ENCODE measurements at places on chromosomes 12 and 14. TPM values are rescaled to one million over a fixed set of nuclear protein-coding genes. Genes with fewer than 3 reads are reported as not detected.

Gene DBX2
- total RNA-seq, result not detected

Gene C14orf180
- total RNA-seq, result not detected

Gene CLSTN3
- total RNA-seq, result 20.7 TPM

Gene IL26
- not detected for total RNA-seq

Gene SLC17A8
- total RNA-seq, result not detected

Gene IL31
- total RNA-seq, result not detected

Gene HELB
- total RNA-seq, result 4.6 TPM

Gene SELPLG
- total RNA-seq, result 1.00 TPM

Gene KRT81
- under 0.01 TPM for total RNA-seq

Gene OR4E2
- total RNA-seq, result 0.12 TPM

Gene P2RX2
- not detected for total RNA-seq

Gene FGD6
- 7.1 TPM for total RNA-seq

Gene LRTM2
- not detected for total RNA-seq

Gene SLC38A4
- 0.25 TPM for total RNA-seq

Gene ERBB3
- total RNA-seq, result 0.11 TPM

Gene CCDC197
- total RNA-seq, result not detected

Gene SRGAP1
- total RNA-seq, result 23.4 TPM

Gene EPYC
- total RNA-seq, result not detected

Gene REP15
- total RNA-seq, result 2.3 TPM

Gene TMEM63C
- total RNA-seq, result not detected

Gene SERPINA5
- total RNA-seq, result not detected

Gene TMEM260
- total RNA-seq, result 13.4 TPM

Gene CLEC2A
- not detected for total RNA-seq

Gene ZDHHC22
- total RNA-seq, result not detected

Gene NRL
- total RNA-seq, result 1.00 TPM

Gene NINJ2
- 0.77 TPM for total RNA-seq

Gene RGS6
- not detected for total RNA-seq

Gene PRB2
- not detected for total RNA-seq

Gene ADSS1
- 2.6 TPM for total RNA-seq

Gene KRT77
- total RNA-seq, result not detected

Gene CCDC175
- total RNA-seq, result not detected

Gene TRPV4
- 2.2 TPM for total RNA-seq

Gene LPCAT3
- total RNA-seq, result 7.2 TPM

Gene ISM2
- total RNA-seq, result 0.11 TPM

Gene PPM1H
- 0.22 TPM for total RNA-seq

Gene RDH5
- 11.9 TPM for total RNA-seq

Gene R3HDM2
- 13.6 TPM for total RNA-seq

Gene GXYLT1
- total RNA-seq, result 23.0 TPM

Gene GSC
- total RNA-seq, result not detected

Gene RIMBP2
- under 0.01 TPM for total RNA-seq

Gene SAMD15
- 2.2 TPM for total RNA-seq

Gene MLEC
- 145 TPM for total RNA-seq

Gene PTPN21
- total RNA-seq, result 11.0 TPM

Gene LPAR5
- total RNA-seq, result 0.12 TPM

Gene CTSG
- total RNA-seq, result not detected

Gene ITGB7
- total RNA-seq, result 0.77 TPM

Gene KRT78
- not detected for total RNA-seq

Gene STYK1
- total RNA-seq, result 0.66 TPM

Gene DPPA3
- total RNA-seq, result not detected

Gene DNAJC22
- total RNA-seq, result 2.6 TPM
